COR-L47 (cell line): ENCODE measurements at places on chromosomes 6 and 20.

DNA sequence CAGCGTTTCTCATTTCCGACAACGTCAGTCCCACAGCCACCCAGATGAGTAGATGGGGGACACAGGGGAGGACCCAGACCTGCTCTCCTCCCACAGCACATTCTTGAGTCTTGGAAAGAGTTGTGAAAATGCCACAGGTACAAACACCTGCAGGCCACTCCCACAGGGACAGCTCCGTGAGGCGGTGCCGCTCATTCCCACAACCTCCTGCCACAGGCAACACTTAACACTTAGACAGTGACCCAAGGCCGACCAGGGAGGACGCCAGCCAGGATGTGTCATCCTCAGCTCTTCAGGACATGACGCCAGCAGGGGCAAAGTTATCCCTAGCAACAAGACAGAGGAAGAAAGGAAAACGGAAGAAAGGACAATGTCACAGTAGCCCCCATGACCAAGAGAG is 22.9 kb upstream of the HLA-B start:
- no peak for DNase-seq

DNA sequence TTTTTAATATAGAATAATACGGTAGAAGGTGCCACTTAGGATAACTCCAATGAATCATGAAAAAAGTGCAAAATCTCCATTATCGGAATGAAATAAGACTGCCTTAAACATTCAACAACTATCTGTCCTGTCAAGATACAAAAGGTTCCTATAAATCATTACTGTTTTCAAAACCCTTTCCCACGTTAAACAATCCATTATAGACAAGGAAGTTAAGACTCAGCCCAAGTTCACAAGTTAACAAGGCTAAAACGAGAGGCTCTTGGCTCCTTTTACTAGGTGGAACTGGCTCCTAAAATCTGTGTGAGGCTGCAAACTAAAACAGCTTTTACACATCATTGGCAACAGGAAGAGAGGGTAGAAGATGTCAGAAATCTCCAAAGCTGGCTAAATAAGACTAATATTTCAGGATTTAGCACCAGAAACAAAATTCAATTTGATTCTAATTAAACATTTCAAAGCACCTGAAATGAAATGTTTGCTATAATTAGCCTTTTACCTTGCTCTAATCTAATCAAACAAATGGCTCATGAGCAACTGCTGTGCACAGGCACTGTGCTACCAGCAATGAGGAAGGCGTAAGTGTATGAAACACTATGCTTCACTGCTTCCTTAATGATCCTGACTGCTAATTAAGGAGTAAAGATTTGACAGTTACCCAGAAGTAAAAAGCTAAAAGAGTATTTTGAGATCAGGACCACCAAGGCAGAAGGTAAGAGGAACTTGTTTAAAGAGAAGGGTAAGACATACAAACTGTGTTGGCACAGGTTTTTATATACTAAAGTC is 109.7 kb downstream of the DST start:
- DNase-seq = no peak

GRCh38 chr6:27825025-27825793 is 87.0 kb downstream of the OR2B2 start:
- DNase-seq = no peak

GRCh38 chr6:31352310-31352682 is 4.7 kb downstream of the HLA-B start:
- DNase-seq = no peak

DNA sequence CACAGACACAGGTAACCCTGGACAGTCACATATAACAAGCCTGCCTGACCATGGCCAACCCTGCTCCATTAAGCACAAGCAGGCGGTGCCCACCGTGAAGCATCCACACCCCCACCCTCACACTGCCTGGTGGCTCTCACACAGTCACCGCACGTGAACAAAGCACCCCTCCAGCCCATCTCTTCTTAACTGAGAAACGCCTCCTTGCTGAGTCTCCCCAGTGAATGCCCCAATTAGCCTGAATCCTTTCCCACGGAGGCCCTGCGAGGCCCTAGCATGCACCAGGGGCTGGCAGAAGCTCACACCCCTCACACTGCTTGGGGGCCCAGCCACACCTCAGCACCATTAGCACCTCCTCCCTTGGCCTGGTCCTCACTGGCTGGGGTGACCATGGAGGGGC is 72.3 kb downstream of the GRM4 start:
- no peak for DNase-seq

- DNase-seq = no peak
These were observed 125.1 kb downstream of the TOX2 start for GRCh38 chr20:44039741-44040140.

- DNase-seq = peak; percentile 6
These were observed 30.8 kb downstream of the IL20RA start for GRCh38 chr6:137013738-137014602.

- no peak for DNase-seq
These were observed 77.6 kb downstream of the HUS1B start for GRCh38 chr6:579339-579738.

- DNase-seq = no peak
These were observed 9.7 kb downstream of the COL12A1 start for GRCh38 chr6:75196081-75196687.

DNA sequence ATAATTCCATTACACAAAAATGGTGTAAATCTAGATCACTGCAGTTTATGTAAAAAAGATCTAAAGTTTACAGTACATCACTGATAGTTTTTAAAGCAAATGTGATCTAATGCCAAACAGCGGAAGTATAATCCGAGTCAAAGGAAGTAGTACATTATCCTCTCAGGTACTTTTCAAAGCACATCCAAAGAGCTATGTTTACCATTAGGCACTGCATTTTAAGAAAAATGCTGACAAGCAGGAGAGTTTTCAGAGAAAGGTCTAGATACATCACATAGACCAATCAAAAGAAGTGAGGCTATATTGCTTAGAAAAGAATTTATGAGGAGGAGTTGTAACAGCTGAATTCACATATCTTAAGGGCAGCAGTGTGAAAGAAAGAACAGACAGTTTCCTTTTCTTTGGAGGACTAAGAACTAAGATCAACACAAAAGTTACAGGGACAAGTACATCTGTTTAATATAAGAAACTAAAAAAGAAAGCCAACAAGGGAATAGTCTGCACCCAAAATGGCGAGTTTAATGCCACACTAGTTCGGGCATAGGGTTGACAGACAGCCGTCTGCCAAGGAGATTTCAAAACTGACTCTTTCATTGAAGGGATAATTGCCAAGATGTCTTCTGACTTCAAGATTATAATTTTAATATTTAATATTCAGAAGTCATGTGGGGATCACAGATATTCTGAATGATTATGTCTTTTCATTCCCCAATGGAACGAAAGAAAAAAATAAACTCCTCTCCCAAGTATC is 1.4 kb downstream of the ZNF184 start:
- DNase-seq = no peak

DNA sequence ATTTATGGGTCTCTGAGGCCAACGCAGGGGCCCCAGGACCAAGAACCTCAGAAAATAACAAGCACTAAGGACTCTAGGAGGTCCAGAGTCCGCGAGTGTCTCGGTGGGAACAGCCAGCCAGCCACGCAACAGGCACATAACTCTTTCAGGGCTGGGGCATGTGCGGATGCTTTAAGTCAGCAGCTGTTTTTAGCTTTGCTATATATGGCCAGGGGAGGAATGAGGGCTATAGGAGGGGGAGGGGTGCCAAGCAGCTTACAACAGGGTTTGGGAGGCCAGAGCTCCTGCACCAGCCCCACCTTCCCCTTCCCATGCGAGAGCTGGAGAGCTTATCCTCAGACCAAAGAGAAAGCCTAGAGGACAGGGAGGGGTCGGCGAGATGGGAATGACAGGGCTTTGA is 6.2 kb downstream of the JPH2 start:
- no peak for DNase-seq

DNA sequence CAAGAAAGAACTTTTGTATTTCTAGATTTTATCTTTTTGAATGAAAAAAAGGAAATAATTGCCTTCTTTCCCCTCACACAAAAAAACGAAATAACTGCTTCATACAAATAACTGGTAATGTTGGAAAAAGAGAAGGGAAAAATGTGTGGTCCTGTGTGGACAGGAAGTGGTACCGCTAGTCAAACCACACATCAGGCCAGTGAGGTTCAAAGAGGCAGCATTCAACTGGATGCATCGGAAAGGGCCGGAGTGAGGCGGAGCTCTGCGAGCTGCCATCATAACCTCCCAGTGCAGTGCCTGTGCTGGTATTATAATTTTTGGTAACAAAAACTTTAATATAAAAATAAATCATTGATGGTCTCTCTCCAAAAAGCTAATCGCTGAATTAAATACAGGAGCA is 111.2 kb downstream of the IRF4 start:
- no peak for DNase-seq

DNA sequence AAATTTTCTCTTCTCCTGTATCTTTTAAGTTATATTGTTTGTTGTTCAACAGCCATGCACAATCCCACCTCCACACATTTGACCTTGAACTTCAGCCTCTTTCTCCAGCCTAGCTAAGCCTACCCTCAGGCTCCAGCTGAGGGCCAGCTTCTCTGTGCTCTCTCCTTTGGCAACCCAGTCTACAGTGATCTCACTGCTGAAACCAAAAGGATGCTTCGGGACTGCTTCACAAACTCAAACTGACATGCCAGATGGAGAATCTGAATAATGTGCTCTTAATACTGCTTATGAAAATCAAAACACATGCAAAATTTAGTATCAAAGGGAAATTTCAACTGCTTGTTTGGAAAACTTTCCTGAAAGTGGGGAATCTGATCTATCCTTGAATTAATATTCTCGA is 16.1 kb upstream of the RIN2 start:
- DNase-seq = no peak

DNA sequence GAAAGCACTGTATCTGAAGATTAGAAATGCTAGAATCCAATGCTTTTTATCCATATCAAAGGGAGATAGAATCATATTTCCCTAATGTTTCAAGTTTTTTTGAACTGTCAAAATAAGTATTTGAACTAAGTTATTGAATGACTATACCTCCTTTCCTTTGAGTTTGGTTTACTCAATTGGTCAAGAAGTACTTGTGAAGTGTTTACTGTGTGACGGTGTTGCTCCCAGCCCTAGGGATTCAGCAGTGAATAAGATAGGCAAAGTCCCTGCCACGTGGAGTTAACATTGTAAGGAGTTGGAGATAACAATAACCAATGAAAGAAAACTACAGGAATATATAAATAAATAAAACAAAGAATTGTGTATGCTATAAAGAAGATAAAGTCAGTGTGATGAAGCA is 535.9 kb downstream of the FRK start:
- no peak for DNase-seq

DNA sequence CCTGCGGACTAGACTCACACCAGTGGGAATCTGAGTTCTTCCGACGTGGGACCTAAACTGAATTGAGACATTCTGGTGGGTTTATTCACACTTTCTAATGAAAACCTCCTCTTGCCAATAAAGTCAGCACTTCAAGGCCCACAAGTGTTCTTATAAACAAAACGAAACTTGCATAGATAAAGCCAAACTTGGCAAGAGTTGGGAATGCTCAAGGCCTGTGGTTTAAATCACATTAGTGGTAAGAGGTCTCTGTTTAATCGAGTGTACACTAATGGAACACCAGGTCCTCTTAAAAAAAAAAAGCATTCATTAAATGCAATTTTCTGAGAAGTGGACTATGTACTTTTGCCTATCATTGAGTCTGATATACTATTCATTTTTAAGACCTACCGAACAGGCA is 143.3 kb downstream of the SMOC2 start:
- no peak for DNase-seq

GRCh38 chr6:125191916-125192609 is 38.5 kb downstream of the TPD52L1 start:
- peak; percentile 35 for DNase-seq

- no peak for DNase-seq
These were observed 26.9 kb upstream of the VAPB start for GRCh38 chr20:58362206-58362516.

- DNase-seq = no peak
These were observed 126.3 kb downstream of the TOX2 start for GRCh38 chr20:44041001-44041400.

GRCh38 chr20:4626228-4626627 is 95.5 kb upstream of the PRND start:
- no peak for DNase-seq

- DNase-seq = no peak
These were observed 43.3 kb upstream of the TNFRSF21 start for GRCh38 chr6:47352966-47353365.

- peak; percentile 28 for DNase-seq
These were observed 71.4 kb upstream of the NHSL1 start for GRCh38 chr6:138570725-138571029.
